Left ventricle myocardium superior (tissue), 1 donor: ENCODE measurements at places on chromosomes 7 and 10.

DNA sequence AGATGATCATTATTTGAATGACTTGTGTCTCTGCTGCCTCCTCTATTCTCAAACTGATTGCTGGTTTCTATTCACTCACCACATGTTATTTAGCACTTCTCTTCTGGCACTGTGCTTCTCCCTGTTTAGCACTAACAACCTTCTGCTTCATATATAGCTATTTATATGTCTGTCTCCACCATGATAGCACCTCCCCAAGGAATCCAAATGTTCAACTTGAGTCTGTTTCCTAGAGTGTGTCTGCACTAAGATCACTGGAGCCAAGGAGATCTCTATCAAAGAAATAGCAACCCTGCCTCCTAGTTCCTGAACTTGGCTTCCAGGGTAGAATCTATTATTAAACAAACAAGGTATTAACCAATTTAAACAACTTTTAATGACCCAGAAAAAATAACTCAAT is 104.5 kb downstream of the CYP26A1 start:
- DNase-seq, result no peak

- peak; percentile 81 for DNase-seq
Observed at GRCh38 chr10:70481831-70482530, 3.4 kb downstream of the PALD1 start.

DNA sequence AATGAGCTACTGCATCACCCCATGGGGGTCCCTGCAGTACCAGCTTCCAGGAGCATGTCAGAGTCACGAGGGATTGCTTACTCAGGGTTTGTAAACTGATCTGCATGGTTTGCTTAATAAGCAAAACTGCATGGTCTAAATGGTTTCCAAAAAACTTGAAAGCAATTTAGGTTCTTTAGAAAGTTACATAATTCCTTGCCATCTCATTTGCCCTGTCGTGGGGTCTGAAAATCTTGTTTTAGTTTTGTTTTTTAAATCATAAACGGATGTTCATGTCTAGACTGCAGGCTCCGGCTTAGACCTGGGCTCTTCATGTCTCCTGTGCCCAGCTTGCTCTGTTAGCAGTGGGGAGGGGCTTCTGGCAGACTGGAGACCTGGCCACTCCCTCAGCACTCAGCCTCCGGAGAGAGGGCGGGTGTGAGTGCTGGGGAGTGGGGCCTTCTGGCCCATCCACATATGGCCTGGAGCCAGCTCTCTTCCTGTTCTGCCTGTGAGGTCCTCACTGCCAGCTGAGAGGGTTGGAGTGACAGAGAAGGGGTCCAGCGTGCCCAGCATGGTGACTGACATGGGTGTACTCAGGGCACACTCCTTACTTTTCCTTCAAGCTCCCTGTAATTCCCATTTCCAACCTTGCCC is 17.5 kb downstream of the PRF1 start:
- no peak for DNase-seq

DNA sequence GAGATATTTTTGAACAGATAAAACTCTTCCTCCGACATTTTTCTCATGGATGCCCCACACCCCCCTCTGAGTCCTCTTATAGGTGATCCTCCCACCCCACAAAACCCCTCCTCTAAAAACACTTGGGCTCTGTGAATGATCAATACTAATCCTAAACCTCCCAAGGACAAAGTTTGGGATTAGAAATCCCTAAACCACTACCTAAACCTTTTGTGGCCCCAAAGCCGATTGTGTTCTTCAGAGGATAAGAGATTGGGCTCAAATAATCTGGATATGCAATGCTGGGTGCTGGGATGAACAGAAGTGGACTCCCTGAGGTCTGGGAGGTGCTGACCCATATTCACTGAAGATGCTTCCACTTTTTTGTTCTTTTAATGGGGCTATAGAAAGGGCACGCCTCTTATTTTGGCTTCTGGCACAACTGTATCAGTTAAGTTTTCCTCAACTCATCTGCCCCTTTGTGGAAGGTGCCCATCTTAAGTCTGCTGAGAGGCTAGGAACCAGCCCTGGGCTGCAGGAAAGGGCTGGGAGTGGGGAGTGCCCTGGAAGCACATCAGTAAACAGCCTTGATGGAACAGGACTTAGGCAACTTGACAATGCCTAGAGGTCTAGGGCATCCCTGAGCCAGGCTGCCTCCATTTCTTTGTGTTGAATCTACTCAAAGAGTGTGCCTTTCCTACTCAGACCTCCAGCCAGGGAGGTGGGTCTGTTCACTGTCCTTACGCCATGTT is at the start of gene OPN1SW:
Gene OPN1SW, minus strand, starts transcription at position 51 of the 731 bp plus-strand sequence. Its CDS starts 13 bp downstream, at position 38.
- DNase-seq, result no peak

DNA sequence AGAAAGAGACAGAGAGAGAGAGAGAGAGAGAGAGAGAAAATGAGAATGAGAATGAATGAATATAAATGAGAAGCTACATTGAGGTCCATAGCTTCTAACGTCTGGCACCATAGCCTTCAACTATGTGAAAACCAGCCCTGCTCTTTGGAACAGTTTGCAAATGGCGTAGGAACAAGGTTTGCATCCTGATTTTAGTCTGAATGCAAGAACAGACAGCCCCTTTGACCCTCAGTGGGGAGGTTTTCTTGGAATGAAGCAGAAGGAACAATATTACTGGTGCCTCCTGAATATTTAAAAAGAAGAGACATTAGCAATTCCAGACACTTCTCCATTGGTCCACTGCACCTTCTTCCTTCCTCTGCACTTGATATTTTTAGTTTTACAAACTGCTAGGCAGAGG is 23.0 kb downstream of the LHPP start:
- no peak for DNase-seq

- no peak for DNase-seq
Observed at GRCh38 chr7:37982423-37982822, 62.0 kb downstream of the EPDR1 start.

DNA sequence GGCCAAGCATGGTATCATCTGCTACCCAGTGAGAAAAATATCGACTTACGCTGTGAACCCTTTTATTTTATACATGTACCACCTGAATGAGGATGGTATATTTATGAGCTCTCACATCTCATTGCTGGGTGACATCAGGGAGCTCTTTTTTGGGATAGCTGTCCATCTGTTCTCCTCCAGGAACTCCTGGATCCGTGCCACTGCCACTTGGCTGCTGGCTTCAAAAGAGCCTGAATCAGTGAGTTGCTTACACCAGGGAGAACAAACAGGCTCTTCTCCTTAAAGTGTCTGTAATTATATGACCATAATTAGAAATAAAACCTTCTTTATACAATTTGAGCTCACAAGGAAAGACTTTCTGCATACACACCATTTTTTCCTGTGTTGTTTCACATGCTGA is 106.2 kb downstream of the KAT6B start:
- DNase-seq, result peak; percentile 90

DNA sequence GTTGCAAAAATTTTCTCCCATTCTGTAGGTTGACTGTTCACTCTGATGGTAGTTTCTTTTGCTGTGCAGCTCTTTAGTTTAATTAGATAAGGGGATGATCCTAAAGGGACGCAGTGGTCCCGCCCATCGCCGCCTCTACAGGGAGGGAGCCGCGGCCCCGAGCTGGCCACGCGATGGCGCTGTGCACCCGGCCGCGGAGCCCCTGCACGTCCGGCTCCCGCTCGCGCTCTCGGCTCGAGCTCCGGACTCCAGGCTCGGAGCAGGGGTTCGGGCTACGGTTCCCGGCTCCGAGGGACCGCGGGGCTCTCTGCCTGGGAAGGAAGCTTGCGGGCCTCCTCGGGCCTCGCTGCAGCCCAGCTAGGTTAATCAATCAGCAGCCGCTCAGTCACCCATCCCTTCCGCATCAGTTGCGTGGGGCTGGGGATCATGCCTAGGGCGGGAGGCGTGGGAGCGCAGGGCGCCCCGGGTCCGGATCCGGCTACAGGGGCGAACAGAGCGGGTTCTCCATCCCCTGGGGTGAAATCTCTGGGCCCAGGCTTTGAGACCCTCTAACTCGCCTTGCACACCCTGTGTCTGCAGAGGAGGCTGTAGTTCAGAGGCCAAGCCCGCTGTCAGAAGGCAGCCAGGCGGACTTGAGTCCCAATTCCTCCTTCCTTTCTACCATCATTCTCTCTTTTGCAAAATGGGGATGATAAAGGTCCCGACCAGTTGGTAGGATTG is 97.9 kb downstream of the WDR11 start:
- peak; percentile 83 for DNase-seq

- DNase-seq, result no peak
Observed at GRCh38 chr7:12884033-12884432, 196.6 kb downstream of the ARL4A start.

GRCh38 chr10:5951721-5952407 is 25.5 kb downstream of the IL15RA start:
- no peak for DNase-seq

DNA sequence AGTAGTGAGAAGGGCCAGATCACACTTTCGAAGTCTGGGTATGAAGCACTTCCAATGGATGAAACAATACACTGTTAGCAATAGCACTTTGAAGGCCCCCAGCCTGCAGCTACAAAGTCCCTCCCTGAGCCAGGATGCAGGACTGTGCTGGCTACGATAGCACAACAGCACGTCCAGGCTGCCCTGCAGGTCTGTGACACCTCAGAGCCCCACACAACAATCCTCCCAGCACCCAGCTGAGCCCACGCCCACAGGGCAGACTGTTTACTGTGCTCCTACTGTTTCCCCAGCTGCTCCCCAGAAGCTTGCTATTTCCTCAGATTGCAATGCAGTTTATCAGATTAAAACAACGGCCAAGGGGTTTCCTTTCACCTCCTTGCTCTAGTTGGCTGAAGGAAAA is 71.4 kb downstream of the HTR5A start:
- no peak for DNase-seq

GRCh38 chr7:9391984-9392383 is 958.6 kb downstream of the NXPH1 start:
- DNase-seq, result no peak

- no peak for DNase-seq
Observed at GRCh38 chr10:1158066-1158465, 101.9 kb downstream of the WDR37 start.

- DNase-seq, result peak; percentile 93
Observed at GRCh38 chr7:100049441-100050291, at the start of gene ZSCAN21. Gene ZSCAN21 (plus strand): TSS chr7:100049774. CDS start chr7:100057007, 7,233 bp downstream.
